NCI-H1092 (cell line): ENCODE measurements at places on chromosomes 11 and 22.

GRCh38 chr11:45945397-45945999 is 23.0 kb downstream of the LARGE2 start:
- DNase-seq, result no peak

GRCh38 chr11:119788096-119788883 is 59.3 kb upstream of the NECTIN1 start:
- no peak for DNase-seq

DNA sequence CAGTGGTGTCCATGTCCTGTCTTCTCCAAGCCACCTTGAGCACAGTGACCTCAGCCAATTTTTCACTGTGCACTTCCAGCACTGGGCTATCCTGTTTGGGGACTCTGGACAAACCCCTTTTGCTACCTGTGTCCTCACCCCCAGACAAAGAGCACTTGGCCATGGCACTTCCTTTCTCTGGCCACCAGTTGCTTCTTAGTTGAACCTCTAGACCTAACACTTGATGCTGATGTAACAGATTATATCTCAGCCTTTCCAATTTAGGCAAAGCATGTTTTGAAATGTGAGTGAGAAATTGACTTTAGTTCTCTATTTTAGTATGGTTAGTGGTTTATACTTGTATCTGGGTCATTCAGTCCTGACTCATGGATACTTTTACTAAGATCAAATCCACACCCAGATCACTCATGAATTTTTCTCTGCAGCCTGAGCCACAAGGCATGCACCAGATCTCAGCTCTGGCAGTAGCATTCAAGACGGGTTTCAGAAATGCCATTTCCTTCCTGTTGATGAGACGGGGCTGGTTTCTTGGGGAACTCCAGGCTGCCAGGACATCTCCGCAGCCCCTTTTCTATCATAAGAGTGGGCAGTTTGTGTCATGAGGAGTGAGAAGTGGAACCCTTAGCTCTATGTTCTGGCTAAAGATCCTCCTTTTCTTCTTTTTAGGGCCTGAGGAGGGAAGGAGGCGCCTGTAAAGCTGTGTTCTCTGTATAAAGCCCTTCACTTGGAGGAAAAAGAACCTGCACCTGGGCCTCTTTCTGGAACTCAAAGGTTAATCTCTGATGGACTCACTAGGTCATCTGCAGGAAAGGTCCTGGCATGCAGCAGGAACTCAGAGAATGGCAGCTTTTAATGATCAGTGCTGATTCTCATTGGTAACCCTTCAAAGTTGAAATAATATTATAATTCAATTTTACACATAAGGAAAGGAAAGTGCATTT is 185.6 kb upstream of the TENM4 start:
- DNase-seq, result no peak

DNA sequence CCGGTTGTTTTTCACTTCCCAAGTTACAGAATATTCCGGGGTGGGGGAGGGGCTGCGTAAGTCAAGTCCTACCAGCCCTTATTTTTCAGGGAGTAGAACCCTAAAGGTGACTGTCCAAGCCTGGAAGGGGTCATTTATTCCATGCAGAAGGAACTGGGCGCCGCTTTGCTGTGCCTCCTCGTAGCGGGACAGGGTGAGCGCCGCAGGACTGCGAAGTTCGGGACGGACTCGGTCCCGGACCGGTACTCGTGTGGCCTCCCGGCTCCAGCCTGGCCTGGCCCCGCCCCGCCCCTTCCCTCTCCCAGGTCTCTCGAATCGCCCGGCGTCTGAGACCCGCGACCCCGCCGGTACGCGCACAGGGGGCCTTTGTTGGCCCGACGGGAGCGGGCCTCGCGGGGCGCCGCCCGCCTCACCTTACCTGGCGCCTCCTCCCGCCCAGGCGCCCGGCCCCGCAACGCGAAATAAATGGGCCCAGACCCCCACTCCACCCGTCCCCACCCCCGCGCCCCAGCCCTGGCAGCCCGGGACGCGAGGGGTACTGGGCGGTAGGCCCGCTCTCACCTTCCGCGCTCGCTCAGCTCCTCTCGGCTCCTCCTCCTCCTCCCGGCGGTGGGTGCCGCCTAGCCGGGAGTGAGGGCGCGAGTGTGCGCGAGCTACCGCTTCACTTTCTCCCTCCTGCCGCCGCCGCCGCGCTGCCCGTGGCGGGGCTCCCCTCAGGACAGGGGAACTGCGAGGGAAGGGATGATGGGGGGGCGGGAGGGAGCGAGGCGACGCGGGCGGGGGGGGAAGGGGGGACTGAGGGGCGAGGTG is 698 bp downstream of the PAK1 start:
- DNase-seq, result peak; percentile 56

DNA sequence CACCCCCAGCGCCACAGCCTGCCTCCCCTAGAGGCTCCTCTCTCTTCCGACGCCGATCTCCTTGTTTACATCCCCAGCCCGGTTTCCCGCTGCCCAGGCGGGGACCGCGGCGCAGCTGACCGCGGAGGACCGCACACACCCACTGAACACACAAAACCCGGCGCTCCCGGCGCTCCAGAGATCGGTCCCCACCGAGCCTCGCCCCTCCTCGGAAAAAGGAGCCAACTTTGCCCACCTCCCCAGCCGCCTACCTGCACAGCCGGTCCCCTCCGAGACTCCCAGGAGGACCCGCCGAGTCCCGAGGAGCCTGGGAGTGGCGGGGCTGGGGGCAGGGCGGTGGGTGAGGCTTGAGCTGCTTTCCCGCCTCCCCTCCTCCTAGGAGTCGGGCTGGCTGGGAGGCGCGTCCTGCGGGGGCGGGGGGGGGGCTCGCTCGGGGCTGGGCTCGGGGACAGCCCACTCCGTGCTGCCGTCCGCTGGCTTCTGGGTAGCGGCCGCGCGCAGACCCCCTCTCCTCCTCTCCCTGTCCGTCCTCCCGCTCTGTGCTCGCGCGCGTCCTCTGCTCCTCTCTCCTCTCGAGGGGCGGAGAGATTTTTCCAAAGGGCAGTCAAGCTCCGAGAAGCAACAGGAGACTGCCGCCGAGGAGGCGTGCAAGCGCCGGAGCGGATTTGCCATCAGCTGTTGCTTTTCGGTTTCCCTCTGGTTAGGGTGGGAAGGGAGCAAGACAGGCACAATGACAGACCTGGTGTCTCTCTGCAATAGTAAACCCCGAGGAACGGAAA is at the start of gene FXYD6:
FXYD6 (minus strand) TSS at position 318 of the 779 bp plus-strand sequence. CDS start 33,882 bp downstream, outside the sequence.
- peak; percentile 76 for DNase-seq

- DNase-seq, result no peak
Observed at GRCh38 chr22:47647181-47647580, 884.7 kb downstream of the TBC1D22A start.

- DNase-seq, result no peak
Observed at GRCh38 chr11:64007629-64008282, 21.5 kb downstream of the OTUB1 start.

DNA sequence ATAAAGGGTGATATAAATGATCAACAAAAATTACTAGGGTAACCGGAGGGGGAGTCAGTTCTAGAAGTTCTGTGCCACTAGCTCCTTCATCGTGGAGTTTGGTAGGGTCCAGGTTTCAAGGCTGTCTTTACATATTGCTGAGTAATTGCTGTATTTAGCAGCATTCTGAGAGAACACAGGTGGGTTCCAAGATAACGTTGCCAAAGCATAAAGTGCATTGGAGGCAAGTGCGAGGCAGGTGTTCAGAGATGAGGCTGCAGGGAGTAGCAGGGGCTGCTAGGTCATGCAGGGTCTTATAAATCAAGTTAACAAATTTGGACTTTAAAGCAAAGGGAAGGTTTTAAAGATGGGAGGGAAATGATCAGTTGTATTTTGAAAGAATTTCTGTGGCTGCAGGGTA is 17.8 kb downstream of the SGSM3 start:
- DNase-seq, result no peak

- DNase-seq, result no peak
Observed at GRCh38 chr11:22851477-22851876, 8.8 kb downstream of the CCDC179 start.

DNA sequence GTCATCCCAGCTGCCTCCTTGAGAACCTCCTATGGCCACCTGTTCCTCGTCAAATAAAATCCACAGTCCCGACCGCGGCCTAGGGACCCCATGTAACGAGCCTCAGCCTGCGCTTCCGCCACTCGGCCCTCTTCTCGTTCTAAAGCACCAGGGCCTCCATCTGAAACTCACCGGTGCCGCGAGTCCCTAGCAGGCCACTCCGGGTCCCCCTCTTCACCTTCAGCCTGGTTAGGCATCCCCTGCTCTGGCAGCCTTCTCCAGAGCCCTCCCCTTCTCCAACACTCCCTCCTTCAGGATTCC is 2.4 kb upstream of the SSTR3 start:
- DNase-seq, result no peak

DNA sequence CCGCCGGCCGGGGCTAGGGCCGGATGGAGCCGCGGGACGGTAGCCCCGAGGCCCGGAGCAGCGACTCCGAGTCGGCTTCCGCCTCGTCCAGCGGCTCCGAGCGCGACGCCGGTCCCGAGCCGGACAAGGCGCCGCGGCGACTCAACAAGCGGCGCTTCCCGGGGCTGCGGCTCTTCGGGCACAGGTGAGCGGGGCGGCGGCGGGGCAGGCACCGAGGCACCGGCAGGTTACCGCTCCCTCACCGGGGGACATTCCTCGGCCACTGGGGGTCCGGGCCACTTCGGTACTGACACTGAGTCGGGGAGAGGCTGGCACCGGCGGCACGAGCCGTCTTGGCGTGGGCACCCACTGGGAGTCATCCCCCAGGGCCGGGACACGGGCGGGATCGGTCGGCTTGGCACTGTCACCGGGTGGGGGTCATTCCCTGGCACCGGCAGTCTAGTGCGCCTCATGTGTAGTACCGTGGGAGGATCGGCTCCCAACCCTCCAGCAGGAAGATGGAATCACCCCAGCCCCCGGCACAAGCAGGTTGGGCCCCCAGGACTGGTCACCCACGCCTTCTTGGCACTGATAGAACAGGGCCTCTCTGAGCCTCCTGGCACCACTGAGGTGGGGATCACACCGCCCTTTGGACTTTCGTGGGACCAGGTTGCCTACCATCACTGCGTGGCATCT is 511 bp downstream of the DGKZ start:
- no peak for DNase-seq
